Mesothelial cell of epicardium (in vitro differentiated cells): ENCODE measurements at places on chromosomes 5 and 9.

DNA sequence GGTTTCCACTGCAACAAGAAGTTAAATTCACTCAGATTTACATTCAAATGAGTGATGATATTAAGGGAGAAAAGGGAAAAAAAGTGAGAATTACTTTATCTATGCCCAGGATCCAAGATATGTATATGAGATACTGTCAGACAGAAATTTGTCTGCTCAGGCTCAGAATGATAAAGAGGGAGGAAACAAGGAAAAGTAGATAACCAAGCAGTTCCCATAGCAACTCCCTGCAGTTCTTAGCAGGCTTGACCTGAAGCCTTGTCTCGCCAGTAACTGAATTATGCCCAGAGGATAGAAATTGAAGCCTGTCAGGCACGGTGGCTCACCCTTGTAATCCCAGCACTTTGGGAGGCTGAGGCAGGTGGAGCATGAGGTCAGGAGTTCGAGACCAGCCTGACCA lies 304.4 kb downstream of the TLE1 start:
- DNase-seq = no peak

DNA sequence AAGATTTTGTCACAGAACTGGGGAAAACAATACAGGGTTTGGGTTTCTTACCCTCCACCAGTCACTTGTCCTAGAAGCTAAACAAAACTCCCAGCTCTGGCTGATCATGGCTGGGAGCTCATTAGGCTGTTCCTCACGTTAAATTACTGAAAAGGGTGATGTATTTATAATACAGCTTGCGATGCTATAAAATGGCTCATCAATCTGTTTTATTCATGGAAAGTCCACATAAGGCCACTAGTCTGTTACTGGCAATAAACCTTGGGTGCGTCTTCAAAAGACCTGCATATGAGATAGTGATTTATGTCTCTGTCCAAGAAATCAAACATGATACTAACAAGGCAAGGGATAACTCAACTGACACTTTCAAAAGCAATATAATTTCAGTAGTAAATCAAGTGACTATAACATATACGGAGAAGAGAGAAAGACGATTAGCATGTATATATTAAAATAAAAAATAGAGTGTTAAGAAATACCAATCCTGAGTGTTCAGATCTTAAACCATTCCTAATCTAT lies 219.0 kb downstream of the BNC2 start:
- no peak for DNase-seq

DNA sequence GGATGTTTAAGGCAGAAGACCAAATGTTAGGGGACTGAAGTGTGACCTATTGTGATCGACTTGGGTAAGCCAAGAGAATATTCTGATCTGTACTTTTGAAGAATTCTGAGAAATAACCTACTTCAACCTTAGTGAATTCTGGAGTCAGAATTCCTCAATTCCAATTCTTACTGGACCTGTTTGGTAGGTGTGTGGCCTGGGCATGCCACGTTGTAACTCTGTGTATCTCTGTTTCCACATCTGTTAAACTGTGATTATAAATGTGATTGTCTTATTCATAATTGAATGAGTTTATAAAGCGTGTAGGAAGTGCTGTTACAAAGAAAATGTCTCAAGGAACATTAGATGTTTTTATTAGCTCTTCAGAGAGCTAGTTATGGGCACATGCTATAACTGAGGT lies 64.5 kb downstream of the TUSC1 start:
- no peak for DNase-seq

- no peak for DNase-seq
These were observed 470.4 kb downstream of the ZSWIM6 start for GRCh38 chr5:61802456-61802855.

- DNase-seq = no peak
These were observed 211.5 kb downstream of the EBF1 start for GRCh38 chr5:158888206-158888605.

- no peak for DNase-seq
These were observed 95.2 kb downstream of the DEPDC1B start for GRCh38 chr5:60604771-60605170.

GRCh38 chr5:126988021-126988569 lies 42.3 kb downstream of the MARCHF3 start:
- no peak for DNase-seq

GRCh38 chr9:93319301-93319991 lies 132.0 kb upstream of the FAM120A start:
- no peak for DNase-seq

GRCh38 chr5:131548176-131548575 lies 86.9 kb downstream of the RAPGEF6 start:
- DNase-seq = no peak

- DNase-seq = no peak
These were observed 630.7 kb upstream of the ZNF608 start for GRCh38 chr5:125377141-125377540.

GRCh38 chr9:93464395-93464794 lies 11.0 kb upstream of the FAM120AOS start:
- no peak for DNase-seq

DNA sequence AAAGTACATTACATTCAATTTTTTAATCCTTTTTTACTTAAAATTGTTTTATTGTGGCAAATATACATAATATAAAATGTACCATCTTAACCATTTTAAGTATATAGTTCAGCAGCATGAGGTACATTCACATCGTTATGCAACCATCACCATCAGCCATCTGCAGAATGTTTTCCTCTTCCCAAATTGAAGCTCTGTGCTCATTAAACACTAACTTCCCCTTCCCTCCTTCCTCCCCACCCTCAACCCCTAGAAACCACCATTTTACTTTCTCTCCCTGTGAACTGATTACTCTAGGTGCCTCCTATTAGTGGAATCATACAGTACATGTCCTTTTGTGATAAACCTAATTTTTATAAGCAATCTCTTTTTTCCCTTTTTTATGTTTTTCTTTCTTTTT lies 15.6 kb downstream of the TEX53 start:
- DNase-seq = no peak

DNA sequence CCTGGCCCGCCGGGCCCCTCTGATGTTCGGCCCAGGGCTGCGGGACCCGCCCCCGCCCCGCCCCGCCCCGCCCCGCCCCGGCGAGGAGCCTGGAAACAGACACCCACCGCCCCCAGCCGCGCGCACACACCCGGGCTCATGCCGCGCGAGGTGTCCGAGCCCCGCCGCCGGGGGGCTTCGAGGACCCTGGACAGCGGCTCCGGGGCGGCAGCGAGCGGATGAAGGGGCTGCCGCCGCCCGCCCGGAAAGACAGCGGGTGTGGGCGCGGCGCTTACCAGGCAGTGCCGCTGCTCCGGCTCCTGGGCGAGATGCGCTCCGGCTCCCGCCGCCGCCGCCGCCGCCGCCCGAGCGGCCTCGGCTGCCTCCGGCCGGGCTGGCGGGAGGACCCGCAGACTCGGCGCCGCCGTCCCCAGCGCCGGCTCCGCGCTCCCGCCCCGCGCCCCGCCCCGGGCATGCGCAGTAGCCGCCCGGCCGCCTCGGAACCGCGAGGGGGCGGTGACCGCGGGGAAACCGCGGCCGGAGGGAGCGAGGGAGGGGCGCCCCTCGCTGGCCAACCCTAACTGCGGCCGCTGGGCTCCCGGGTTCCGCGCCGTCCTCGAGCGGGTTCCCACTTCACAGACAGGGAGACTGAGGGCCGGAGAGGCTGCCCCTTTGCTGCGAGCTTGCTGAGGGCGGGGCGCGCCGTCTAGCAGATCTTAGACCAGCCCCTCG lies at the start of gene GPRIN1:
TSS of gene GPRIN1 (minus strand) at position 433 of the 711 bp plus-strand sequence. CDS start 10,322 bp downstream, outside the sequence.
- peak; percentile 78 for DNase-seq

GRCh38 chr5:68932830-68933434 lies 160.9 kb upstream of the SLC30A5 start:
- DNase-seq = no peak

- DNase-seq = no peak
These were observed 275.4 kb downstream of the EBF1 start for GRCh38 chr5:158824241-158824882.

- no peak for DNase-seq
These were observed 54.9 kb downstream of the SLC44A1 start for GRCh38 chr9:105299190-105299854.

DNA sequence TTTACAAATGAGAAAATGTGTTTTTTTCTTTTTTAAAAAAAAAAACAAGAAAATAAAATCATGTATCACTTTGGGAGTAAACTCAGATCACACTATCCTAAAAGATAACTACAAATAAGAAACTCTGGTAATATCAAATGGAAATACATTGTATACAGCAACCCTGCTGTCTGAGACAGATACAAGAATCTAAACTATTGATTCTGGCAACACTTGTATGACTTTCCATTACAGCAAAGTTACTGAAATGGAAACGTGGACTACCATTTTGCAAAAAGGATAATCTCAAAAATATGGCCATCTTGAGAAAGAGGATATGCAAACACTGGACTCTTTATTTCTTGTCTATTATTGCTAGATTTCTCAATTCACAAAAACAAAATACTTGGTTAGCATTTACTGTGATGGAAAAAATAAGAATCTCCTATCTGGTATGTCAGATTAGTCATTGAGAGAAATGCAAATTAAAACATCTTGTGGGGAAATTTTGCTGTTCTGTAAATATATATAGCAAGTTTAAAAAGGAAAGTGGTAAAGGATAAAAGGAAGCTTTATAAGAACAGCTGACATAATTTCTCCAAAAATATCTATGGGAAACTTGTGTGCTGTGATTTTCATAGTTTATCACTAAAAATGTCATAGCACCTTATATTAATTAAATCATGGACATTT lies 112.9 kb upstream of the FER start:
- no peak for DNase-seq

DNA sequence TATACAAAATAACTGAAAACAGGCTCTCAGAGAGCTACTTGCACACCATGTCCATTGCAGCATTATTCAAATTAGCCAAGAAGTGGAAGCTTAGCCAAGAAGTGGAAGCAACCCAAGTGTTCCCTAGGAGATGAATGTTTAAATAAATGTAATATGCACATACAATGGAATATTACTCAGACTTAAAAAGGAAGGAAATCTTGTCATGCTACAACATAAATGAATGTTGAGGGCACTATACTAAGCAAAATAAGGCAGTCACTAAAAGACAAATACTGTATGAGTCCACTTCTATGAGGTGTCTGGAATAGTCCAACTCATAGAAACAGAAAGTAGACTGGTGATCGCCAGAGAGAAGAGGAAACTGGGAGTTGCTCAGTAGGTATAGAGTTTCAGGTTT lies 438.1 kb downstream of the MAT2B start:
- DNase-seq = no peak

DNA sequence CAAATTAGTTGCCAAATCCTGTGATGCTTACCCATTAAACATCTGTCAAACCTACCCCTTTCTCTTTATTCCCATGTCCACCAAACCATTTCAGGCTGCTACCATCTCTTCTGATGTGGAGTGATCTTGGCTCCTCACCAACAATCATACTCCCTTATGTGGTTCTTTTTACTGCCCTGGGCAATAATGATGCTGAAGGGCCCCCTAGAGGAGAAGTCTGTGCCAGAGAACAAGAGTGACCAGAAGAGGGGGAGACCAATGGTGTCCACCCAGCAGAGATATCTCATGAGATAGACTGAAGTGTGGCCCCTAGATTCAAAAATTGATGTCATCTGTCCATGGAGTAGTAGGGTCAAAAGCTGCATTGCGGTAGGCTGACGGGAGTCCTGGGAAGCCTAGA lies 10.9 kb downstream of the LRRC70 start:
- DNase-seq = no peak

DNA sequence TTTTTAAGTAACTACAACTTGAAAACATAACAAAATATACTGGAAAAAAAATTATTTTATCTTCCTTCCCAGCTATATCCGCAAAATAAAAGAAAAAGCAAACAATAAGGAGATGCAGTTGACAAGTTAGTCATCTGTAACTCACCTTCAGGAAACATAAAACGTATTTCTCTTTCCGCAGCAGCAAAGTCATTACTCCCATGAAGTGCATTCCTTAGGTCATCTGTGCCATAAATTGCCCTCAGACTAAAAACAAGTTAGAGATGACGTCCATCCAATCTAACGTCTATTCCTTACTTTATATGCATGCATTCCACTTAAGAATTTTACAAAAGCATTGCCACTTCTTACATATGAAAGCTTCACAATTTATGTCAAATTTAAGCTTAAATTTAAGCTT lies 10.9 kb downstream of the NME5 start:
- DNase-seq = no peak

DNA sequence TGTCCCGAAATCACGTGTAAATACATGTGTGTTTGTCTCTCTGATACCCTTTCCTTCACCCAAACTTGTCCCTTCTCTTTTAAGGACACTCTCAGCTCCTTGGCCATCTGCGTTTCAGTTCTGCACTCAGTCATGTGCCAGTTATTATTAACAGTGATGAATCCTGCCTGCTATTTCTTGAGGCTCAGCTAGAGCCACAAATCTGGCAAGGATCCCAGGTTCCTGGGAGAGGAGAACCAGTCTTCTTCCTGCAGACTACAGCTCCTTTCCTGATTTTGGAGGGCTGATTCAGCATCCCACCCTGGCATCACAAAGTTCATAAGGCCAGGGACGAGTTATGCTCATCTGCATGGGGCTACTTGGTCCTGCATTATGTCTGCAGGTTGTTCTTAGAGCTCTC lies 5.6 kb downstream of the MAMDC2 start:
- DNase-seq = no peak

DNA sequence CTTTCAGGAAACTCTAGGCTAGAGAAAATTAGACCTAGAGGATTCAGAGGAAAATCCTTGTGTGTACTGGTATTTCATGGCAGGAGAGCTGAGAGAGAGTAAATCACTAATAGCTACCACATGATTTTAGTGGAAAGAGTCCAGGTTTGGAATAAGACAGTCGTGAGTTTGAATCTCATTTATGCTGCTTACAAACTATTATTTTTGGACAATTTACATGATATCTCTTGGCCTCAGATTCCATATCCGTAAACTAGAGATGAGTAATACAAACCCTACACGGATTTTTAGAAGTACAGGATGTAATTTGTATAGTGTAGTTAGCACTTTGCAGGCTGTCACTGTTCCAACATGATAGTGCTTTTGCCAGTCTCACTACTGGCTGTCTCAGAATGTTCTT lies 2.7 kb downstream of the IL31RA start:
- DNase-seq = no peak

DNA sequence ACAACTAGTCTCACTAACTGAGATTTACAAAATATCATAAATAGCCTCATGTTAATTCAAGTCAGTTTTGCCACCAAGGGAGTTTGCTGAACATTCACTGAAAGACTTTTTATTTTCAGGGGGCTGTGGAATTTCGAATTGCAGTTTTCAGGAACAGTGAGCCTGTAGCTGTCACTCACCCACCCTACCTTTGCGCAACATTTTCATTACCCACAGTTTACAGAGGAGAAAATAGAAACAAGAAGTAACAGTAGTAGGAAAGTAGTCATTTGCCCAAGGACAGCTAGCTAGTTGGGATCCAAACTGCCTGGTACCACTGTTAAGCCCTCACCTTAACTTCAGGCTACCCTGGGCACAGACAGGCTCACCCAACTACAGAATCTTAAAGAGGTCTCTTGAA lies 154.1 kb downstream of the ADAMTS12 start:
- no peak for DNase-seq

DNA sequence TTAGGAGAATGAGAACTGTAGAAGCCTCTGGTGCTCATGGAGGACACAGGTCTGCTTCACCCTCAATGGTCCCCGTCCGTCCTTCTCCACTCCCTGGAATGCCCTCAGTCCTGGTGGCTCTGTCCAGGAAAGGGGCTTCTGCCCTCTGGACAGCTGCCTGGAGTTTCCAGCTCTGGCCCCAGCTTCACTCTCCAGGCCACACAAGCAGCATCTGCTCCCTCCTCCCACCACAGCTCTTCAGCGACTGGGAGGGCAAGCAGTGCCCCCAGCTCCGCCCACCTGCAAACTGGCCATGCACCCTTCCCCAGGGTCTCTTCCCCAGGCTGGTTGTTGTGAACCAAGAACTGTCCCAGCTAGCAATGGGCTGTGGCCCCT lies 4.7 kb downstream of the SARDH start:
- DNase-seq = no peak
